ENCODE measurements at places on chromosomes 11 and 22.

GRCh38 chr11:75158696-75159150 lies 7.8 kb downstream of the SLCO2B1 start:
- DNase-seq: no peak

- DNase-seq: no peak
Measured at GRCh38 chr11:10486161-10486840, 31.2 kb downstream of the AMPD3 start.

- no peak for DNase-seq
Measured at GRCh38 chr11:71301046-71301857, 48.9 kb upstream of the SHANK2 start.

GRCh38 chr11:73645972-73646631 lies at the start of gene PLEKHB1:
Gene PLEKHB1 (plus strand): TSS chr11:73646581. CDS start chr11:73646609, 28 bp downstream.
- peak; percentile 74 for DNase-seq

All from retina (tissue), 1 donor.